NCI-H1048 (cell line): ENCODE measurements at places on chromosomes 2 and 18.

- no peak for DNase-seq
Measured at GRCh38 chr2:161100211-161100895, 59.9 kb upstream of the TANK start.

DNA sequence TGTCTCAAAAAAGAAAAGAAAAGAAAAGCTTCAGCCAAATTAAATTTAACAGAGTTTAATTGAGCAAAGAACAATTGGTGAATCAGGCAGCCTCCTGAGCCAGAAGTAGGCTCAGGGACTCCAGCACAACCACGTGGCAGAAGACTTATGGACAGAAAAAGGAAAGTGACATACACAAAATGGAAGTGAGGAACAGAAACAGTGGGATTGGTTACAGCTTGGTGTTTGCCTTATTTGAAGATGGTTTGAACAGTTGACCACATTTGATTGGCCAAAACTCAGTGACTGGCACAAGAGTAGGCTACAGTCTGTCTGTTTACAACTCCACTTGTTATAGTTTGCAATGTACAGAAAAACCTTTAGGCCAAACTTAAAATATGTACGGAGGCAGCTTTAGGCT lies 83.1 kb downstream of the SOCS6 start:
- DNase-seq, result no peak

GRCh38 chr2:195404651-195405050 lies 252.4 kb upstream of the SLC39A10 start:
- DNase-seq, result no peak

DNA sequence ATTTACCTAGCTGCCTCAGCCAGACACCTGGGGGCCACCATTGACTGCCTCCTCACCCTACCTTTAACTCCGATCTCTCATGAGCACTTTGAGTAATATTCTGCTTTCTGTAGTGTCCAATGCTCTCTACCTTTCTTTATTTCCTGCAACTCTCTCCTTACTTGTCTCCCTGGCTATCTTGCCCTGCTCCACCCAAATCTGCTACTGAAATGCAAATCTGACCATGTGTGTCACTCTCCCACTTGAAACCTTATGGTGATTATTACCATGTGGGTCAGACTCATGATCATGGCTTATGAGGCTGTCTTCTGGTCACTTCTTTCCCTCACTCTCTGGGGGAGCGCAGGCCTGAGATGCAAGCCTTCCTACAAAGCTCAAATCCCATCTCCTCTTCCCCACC lies 83.3 kb downstream of the INSIG2 start:
- no peak for DNase-seq

DNA sequence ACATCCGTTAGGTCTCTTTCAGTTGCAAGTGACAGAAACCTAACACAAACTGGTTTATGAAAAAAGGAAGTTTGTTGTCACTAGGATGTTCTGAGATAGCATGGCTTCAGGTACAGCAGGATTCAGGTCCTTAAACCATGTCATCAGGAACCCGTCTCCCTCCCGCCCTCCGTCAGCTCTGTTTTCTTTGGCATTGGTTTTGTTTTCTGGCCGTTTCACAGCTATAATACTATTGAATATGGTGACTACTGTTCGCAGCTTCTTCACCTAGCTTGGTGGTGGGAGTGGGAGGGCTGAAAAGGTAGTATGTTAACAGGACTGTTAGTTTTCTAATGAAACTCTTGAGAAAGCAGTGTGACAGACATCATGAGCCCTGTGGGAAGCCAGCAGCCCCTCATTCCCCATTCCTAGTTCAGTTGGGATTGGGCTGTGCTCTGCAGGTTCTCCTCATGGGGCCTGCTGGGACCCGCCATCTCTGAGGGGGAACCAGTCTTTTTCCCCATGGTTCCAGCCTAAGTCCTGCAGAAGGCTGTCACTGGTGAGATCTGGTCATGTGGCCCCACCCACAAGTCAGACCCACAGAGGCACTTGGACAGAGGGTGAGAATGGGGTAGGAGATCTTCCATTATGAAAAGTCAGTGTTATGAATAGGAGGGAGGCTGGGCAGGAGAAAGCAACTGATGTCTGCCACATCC lies 12.1 kb downstream of the PTMA start:
- no peak for DNase-seq

GRCh38 chr18:9869715-9870430 lies 15.9 kb upstream of the TXNDC2 start:
- no peak for DNase-seq

DNA sequence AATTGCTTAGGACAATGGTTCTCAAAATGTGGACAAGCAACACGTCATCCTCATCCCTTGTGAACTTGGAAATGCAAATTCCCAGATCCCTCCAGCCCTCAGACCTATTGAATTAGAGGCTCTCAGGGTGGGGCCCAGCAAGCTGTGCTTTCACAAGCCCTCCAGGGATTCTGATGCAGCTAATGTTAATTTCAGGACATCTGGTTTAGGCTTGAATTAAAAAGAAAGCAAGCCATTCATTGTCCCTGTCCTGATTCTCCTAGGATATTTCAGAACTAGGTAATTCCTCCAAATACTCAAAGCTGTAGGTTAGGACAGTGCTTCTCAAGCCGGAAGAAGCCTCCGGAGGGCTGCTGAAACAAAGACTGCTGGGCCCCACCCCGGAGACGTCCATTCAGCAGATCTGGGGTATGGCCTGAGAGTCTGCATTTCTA lies 26.0 kb upstream of the GLI2 start:
- DNase-seq, result no peak

DNA sequence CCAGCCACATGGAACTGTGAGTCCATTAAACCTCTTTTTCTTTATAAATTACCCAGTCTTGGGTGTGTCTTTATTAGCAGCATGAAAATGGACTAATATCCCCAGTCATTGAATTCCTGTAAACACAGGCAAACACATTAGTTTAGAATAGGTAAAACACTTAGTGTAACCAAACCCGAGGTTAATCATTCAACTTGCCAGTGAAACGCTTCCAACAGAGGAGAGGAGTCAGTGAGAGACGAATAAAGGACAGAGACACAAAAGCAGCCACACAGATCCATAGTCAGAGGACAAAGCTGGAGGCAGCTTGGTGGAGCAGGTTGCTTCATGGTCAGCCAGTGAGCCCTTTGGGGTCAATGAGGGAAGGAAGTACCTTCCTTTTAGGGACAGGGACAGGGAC lies 348.1 kb downstream of the TGIF1 start:
- DNase-seq, result no peak

DNA sequence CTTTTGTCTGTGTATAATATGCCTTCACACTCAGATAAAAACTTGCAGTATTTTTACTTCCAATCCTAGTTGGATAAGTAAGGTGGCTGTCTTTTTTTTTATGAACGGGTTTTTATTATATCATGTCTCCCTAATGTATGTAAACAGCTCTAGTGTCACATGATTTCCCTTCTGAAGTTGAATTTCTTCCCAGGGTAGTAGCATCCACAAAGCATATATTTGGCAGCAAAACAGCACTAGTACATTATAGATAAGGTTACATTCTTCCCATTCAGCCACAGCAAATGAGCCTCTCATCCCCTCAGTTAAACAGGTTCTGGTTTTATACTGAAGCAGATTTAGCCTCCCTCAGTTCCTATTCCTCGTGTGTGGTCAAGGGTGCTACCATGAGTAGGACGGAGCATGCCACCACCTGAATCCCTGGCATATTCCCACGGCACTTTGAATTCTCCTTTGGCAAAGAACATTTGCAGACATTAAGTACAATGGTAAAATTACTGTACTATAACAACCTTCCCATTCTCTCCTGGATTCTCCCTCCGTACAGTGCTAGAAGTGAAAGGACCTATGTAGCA lies 15.4 kb upstream of the DTNA start:
- DNase-seq, result no peak

GRCh38 chr2:203688798-203689197 lies 17.6 kb upstream of the CD28 start:
- DNase-seq, result no peak

GRCh38 chr2:135664623-135665068 lies 77.0 kb upstream of the UBXN4 start:
- DNase-seq, result no peak

GRCh38 chr2:10372203-10372861 lies 69.6 kb downstream of the HPCAL1 start:
- DNase-seq, result no peak

DNA sequence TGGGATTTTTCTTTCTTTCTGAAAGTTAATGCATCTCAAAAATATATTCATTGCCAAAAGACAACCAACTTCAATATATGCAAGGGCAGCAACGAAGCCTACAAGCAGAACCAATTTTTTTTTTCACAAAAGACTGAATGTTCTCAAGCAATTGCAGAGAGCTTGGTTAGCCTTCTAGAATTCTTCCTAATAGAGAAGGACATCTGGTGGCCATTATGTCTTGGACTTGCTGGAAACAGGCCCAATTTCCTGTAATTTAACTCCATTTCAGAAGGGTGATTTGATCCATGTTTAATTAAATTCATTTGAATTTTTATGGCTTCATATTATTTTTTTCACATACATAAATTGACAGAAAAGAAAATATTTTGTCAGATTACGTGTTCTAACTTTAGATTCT lies 208.0 kb downstream of the TPGS2 start:
- no peak for DNase-seq

- no peak for DNase-seq
Measured at GRCh38 chr2:103945083-103945482, 908.8 kb upstream of the POU3F3 start.

GRCh38 chr2:1307670-1308069 lies 105.6 kb upstream of the TPO start:
- no peak for DNase-seq

- no peak for DNase-seq
Measured at GRCh38 chr2:151030663-151031230, 230.9 kb downstream of the RBM43 start.

- no peak for DNase-seq
Measured at GRCh38 chr2:192137451-192137850, 57.3 kb downstream of the TMEFF2 start.

DNA sequence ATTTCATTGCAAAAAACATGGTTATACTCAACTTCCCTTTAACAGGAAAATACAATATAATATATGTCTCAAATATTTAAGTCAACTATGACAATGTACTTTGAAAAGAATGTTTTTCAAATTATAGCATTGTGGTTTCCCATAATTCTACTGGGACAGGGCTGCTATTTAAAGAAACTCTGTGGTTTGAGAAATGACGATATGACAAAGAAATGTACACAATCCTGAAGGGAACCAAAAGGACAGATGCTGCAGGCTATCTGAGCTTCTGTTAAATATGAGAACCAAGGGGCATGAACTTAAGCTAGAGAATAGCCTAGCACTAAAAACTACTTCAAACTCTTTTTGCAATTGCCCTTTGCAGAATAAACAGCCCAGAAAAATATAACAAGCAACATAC lies 415.9 kb downstream of the GRB14 start:
- no peak for DNase-seq

GRCh38 chr2:40118622-40119021 lies 333.3 kb downstream of the SLC8A1 start:
- DNase-seq, result no peak
